ENCODE measurements at places on chromosomes 11 and 22.

GRCh38 chr11:79019975-79020374 lies 420.9 kb downstream of the TENM4 start:
- no peak for DNase-seq

- DNase-seq, result no peak
Observed at GRCh38 chr11:96905143-96905542, 515.3 kb downstream of the JRKL start.

- no peak for DNase-seq
Observed at GRCh38 chr11:80118073-80118472, 677.2 kb upstream of the TENM4 start.

DNA sequence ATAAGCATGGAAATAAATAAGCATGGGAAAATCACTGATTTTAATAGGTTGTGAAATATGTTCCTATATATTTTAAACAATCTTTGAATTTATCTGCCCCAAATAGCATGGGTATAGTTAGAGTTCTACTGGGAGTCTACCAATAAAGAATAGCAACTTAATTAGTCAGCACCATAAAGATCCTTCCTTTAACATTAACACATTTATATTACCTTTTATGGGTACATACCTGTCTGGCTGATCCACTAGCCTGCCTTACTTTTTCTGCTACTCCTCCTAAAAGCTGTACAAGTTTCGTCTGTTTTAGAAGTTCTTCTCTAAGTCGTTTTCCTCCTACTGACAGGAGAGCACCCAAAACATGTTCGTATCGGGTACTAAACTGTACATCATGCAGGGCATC lies 39.8 kb upstream of the RPS13 start:
- DNase-seq, result no peak

DNA sequence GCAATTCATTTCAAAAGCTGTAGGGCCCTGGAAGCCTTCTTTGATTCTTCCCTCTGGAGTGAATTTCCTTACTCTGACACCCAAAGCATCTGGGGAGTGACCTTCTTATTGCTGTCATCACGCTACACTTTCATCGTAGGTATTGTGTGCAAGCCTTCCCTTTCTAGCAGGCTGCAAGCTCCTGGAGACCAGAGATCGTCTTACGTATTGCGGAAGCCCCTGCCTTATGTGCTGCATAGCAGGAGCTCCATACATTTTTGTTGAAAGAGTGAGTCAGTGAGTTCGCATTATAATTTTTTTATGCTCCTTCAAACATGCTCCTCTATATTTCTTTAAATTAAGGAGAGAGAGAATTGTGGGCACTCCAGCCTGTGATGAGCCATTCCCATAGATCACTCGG lies 21.2 kb upstream of the TMEM218 start:
- no peak for DNase-seq

GRCh38 chr11:102188488-102188887 lies 78.2 kb downstream of the YAP1 start:
- DNase-seq, result no peak

DNA sequence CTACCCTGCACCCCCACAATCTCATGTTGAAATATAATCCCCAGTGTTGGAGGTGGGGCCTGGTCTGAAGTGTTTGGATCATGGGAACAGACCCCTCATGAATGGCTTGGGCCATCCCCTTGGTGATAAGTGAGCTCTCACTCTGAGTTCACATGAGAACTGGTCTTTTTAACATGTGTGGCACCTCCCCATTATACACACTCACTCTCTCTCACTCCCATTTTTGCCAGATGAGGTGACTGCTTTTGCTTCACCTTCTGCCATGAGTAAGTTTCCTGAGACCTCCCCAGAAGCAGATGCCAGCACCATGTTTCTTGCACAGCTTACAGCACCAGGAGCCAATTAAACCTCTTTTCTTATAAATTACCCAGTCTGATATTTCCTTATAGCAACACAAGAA lies 32.1 kb upstream of the DRD2 start:
- no peak for DNase-seq

DNA sequence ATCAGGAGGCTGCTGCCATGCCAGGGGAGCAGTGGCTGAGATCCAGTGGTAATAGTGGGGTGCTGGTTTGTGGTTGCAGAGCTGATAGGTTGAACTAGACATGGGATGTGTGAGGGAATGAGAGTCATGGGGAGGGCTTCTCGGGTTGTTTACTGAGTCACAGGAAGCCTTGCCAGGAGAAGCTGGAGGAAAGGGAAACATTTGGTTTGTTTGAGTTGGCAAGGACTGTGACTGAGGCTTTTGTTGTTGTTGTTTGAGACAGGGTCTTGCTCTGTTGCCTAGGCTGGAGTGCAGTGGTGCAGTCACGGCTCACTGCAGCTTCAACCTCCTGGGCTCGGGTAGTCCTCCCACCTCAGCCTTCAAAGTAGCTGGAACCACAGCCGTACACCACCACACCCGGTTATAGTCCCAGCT lies 49.3 kb downstream of the CABIN1 start:
- no peak for DNase-seq

DNA sequence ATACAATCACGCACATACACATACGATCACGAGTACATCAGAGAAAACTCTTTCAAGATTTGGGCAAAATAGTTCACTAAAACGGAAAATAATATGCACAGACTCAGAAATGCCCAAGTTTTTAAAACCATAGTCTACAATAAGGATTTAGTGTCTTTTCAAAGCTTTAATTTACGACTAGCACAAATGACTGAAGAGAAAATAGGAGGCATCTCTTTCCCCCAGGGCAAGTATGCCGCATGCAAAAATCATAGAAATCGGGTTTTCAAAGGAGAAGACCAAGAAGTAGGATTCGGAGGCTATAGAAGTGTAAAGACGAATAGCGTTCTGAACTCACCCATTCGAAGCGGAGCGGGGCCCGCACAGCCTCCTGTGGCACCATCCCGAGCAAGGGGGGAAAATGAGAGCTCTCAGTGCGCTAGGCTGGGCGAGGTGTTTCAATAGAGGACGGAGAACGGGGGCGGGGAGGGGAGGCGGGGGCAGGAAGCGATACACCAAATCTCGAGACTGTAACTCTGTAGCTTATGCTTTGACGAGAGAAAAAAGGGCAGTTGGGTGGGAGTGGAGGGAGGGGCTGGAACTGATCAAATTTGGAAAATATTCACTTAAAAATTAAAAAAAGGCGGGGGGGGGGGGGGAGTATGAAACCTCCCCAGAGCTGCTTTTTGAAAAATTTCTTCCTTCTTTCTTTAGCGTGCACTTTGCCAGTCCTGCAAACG lies 15.8 kb downstream of the BLID start:
- DNase-seq, result peak; percentile 63

- peak; percentile 8 for DNase-seq
Observed at GRCh38 chr22:24128631-24129262, 52.5 kb upstream of the SUSD2 start.

DNA sequence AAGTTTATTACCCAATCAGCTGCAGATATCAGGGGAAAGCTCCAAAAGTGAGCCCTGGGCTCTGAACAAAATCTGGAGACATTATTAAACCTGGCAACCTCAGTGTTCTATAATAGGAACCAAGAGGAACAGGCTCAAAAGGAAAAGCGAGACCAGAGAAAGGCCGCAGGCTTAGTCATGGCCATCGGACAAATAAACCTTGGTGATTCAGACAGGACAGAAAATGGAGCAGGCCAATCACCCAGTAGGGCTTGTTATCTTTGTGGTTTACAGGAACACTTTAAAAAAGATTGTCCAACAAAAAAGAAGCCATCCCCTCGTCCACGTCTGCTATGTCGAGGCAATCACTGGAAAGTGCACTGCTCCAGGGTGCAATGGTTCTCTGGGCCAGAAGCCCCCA lies 7.7 kb upstream of the PANX1 start:
- DNase-seq, result no peak

DNA sequence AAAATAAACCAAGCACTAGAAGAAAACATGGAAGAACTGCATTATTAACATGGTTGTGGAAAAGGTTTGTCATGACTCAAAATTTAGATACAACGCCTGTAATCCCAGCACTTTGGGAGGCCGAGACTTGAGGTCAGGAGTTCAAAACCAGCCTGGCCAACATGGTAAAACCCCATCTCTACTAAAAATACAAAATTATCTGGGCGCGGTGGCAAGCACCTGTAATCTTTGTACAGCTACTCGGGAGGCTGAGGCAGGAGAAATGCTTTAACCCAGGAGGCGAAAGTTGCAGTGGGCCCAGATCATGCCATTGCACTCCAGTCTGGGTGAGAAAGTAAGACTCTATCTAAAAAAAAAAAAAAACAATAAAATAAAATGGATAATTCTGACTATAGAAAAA lies 23.7 kb downstream of the GNB1L start:
- DNase-seq, result no peak

- no peak for DNase-seq
Observed at GRCh38 chr22:33699176-33699575, 221.1 kb downstream of the LARGE1 start.

- DNase-seq, result no peak
Observed at GRCh38 chr11:30436801-30437200, 113.9 kb downstream of the ARL14EP start.

- DNase-seq, result no peak
Observed at GRCh38 chr11:34161812-34162492, 56.5 kb downstream of the NAT10 start.

DNA sequence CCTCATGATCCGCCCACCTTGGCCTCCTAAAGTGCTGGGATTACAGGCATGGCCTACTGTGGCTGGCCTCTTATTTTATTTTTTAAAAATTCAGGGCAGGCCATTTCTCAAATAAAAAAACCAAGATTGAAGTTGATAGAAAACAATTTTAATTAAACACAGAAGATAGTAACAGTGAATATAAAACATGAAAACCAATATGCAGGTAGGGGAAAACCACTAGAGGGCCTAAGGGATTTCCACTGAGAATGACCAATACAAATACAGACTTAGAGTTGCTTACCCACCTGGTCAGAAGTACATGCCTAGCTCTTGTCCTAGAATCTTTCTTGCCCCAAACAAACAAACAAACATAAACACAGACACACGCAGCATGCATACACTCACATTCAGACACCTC lies 1.7 kb upstream of the RTCB start:
- no peak for DNase-seq

GRCh38 chr22:35619336-35620094 lies 2.4 kb upstream of the MB start:
- DNase-seq, result no peak

GRCh38 chr11:87528752-87529151 lies 491.0 kb downstream of the TMEM135 start:
- no peak for DNase-seq

GRCh38 chr11:134637091-134638015 lies 225.3 kb upstream of the B3GAT1 start:
- DNase-seq, result no peak

GRCh38 chr22:44947049-44947448 lies 62.8 kb downstream of the PHF21B start:
- DNase-seq, result no peak

GRCh38 chr11:59560702-59561473 lies 49.5 kb downstream of the OR4D9 start:
- DNase-seq, result peak; percentile 88

GRCh38 chr11:33443684-33444083 lies 186.5 kb downstream of the HIPK3 start:
- DNase-seq, result no peak

- peak; percentile 66 for DNase-seq
Observed at GRCh38 chr11:797296-798092, 587 bp downstream of the SLC25A22 start.

- no peak for DNase-seq
Observed at GRCh38 chr22:29116397-29117123, 43.7 kb downstream of the KREMEN1 start.

DNA sequence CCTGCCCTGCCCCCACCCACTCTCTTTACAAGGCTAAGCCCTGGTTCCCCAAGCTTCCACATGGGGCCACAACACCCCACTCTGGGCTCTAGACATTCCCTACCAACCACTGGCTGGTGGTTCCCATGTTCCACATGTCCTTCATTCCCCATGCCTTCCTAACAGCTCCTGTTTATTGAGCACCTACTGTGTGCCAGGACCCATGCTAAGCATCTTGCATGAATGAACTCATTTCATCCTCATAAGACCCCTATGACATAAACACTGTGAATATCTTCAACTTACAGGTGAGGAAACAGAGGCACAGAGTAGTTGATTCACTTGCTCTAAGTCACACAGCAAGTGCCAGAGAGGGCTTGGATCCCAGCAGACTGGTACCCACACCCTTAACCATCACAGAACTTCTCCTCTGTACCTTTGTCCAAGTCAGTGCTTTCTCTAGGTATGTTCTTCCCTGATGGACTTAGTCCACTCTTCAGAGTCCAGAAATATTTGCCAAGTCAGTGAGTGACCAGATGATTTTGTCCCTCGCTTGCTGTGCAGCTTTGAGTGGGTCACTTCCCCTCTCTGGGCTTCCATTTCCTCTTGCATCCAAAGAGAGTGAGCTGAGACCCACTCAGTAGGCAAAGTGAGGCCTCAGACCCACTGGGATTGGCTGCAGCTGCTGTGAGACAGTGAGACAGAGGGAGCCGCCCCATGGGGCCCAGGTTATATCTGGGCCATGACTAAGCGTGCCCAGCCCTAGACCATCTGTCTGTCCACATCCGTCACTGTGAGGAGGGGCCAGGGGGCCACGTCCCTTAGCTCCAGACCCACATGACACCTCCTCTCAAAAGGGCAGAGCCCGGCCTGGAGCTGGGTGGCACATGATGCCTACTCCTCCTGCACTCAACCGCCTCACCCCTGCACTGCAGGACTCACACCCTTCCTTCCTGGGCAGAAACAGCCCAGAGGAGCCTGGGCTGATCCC lies 132.4 kb downstream of the MN1 start:
- DNase-seq, result peak; percentile 87

- peak; percentile 7 for DNase-seq
Observed at GRCh38 chr22:23205339-23206049, 25.2 kb downstream of the BCR start.

DNA sequence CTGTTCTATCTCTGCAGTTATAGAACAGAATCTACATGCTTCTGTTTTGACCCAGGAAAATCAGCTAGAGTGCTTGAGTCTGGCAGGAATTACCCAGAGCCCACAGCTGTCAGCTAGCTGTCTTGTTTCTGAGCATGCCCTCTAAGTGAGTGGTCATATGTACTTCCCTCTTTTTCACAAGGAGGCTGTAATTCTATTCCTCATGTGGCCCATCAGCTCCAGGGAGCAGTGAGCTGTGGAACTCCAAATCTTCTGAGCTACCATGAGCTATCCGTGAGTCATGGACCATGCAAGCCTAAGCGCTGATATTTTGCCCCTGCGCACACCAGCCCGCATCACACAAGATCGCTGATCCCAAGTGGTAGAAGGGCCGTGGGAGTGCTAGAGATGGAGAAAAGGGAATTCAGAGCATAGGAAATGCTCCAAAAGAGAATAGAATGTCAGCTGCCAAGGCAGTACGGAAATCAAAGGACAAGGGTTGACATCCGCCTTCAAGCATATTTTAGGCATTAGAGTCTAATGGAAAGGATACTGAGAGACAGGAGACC lies 5.4 kb downstream of the FJX1 start:
- DNase-seq, result no peak

GRCh38 chr22:45867906-45868555 lies 108.9 kb downstream of the WNT7B start:
- no peak for DNase-seq
